Activated CD4-positive, alpha-beta T cell treated with anti-CD3 and anti-CD28 coated beads for 36 hours (primary cell): ENCODE measurements at places on chromosomes 16 and 17. TPM values are rescaled to one million over a fixed set of nuclear protein-coding genes. Genes with fewer than 3 reads are reported as not detected.

NDRG4 gene
- 6.9 TPM for total RNA-seq

DHRS7C gene
- total RNA-seq = not detected

NPLOC4 gene
- total RNA-seq = 71.8 TPM

MT1F gene
- total RNA-seq = 7.0 TPM

DNA sequence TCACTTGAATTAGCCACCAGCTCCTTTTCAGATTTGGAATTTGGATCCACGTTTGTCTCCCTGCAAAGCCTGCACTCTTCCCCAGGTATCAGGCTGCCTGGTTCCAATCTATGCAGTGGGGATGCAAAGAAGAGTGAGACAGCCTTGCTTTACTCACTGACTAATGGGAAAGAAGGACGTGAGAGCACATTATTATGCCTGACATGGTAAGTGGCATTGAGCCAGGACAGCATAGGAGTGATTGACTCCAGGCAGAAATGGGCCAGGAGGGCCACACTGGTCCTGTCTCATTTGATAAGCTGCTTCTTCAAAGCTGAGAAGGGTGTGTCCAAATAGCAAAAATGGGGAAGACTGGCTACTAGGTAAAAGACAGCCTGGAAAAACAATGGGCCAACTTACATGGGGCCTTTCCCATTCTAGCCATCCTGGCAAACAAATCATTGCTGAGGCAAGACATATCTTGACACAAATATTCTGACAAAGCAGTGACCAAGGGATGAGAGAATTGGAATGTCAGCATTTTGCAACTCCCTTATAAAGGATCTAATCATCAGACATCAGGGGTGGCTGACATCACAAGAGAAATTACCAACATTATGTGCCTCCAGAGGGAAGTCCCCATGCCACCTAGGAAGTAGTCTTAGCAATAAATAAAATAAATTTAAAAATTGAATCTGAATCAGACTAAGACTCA, 38.6 kb downstream of the CDH11 start:
- no peak for DNase-seq

- DNase-seq = no peak
These were observed 73.3 kb upstream of the MON1B start for GRCh38 chr16:77117707-77118106.

- no peak for DNase-seq
These were observed 103.8 kb downstream of the RAB11FIP4 start for GRCh38 chr17:31495022-31495885.

DNA sequence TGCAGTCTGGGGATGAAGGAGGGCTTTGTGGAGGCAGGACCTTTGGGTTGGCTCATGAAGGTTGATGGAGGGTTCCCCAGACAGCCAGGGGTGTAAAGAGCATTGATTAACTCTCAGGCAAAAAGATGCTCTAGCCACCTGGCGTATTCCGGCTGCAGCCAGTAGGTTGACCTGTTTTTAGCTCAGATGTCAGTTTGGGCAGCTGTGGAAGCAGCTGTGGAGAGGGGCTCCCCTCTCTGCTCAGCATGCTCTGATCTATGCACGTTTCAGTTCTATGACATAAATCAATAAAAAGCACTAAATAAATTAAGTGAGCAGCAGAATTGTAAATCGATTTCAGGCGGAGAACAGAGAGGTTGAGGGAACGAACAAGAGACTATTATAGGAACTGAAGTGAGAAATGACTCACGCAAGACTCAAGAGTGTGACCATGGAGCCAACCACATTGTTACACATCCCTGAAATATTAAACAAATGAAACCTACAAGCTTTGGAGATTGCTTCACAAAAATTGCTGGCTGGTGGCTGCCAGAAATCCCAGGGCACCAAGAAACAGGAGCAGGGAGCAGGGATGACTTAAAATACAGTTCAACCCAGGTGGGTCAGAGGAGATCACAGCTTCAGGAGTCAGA, 111.9 kb downstream of the GSG1L start:
- DNase-seq = no peak

- DNase-seq = no peak
These were observed 264.8 kb upstream of the RPL38 start for GRCh38 chr17:73938706-73939105.

- DNase-seq = peak; percentile 47
These were observed 27.2 kb downstream of the CLEC16A start for GRCh38 chr16:10971560-10971961.

GRCh38 chr16:87129771-87130170, 187.4 kb downstream of the C16orf95 start:
- no peak for DNase-seq

GRCh38 chr16:86363836-86364618, 146.3 kb upstream of the FOXF1 start:
- DNase-seq = no peak
